ENCODE measurements at places on chromosomes 6 and 20. TPM values are rescaled to one million over a fixed set of nuclear protein-coding genes. Genes with fewer than 3 reads are reported as not detected.

PI16 gene
- total RNA-seq: 0.23 TPM

OOEP gene
- not detected for total RNA-seq

PACRG gene
- 0.23 TPM for total RNA-seq

KHDC1 gene
- 2.9 TPM for total RNA-seq

MAPK13 gene
- 5.8 TPM for total RNA-seq

CASS4 gene
- total RNA-seq: not detected

NKAIN4 gene
- 4.8 TPM for total RNA-seq

POU5F1 gene
- total RNA-seq: not detected

WFDC12 gene
- total RNA-seq: not detected

TSPO2 gene
- not detected for total RNA-seq

RFX6 gene
- total RNA-seq: not detected

NCOA7 gene
- 33.1 TPM for total RNA-seq

DAAM2 gene
- total RNA-seq: 1.2 TPM

ARFGEF3 gene
- total RNA-seq: 5.1 TPM

OR2B6 gene
- total RNA-seq: not detected

AIF1 gene
- not detected for total RNA-seq

KIF25 gene
- not detected for total RNA-seq

CENPW gene
- 0.82 TPM for total RNA-seq

NMBR gene
- not detected for total RNA-seq

FERMT1 gene
- total RNA-seq: 1.2 TPM

NHLRC1 gene
- total RNA-seq: 3.8 TPM

HFE gene
- total RNA-seq: 3.4 TPM

PAX1 gene
- total RNA-seq: not detected

SS18L1 gene
- total RNA-seq: 17.1 TPM

OR2H1 gene
- total RNA-seq: not detected

GUCA1A gene
- total RNA-seq: not detected

NKAIN2 gene
- total RNA-seq: 0.06 TPM

FILIP1 gene
- total RNA-seq: 21.7 TPM

EGFL8 gene
- 6.1 TPM for total RNA-seq

GTF2H4 gene
- total RNA-seq: 22.8 TPM

CPNE5 gene
- total RNA-seq: 25.7 TPM

MACROD2 gene
- 0.76 TPM for total RNA-seq

PHF20 gene
- 47.0 TPM for total RNA-seq

FHL5 gene
- not detected for total RNA-seq

SUPT3H gene
- 4.2 TPM for total RNA-seq

ABT1 gene
- total RNA-seq: 13.8 TPM

ANKEF1 gene
- total RNA-seq: 1.8 TPM

SLCO4A1 gene
- total RNA-seq: 7.9 TPM

TGM3 gene
- not detected for total RNA-seq

SUMO4 gene
- 1.4 TPM for total RNA-seq

PHACTR3 gene
- not detected for total RNA-seq

OPN5 gene
- total RNA-seq: not detected

ARMC12 gene
- not detected for total RNA-seq

FBXO5 gene
- 2.8 TPM for total RNA-seq

TPX2 gene
- total RNA-seq: 31.0 TPM

FNDC11 gene
- total RNA-seq: 0.44 TPM

AVP gene
- total RNA-seq: not detected

TCF15 gene
- 20.4 TPM for total RNA-seq

HACE1 gene
- 9.3 TPM for total RNA-seq

RBPJL gene
- total RNA-seq: not detected

TUBB1 gene
- not detected for total RNA-seq

TP53INP2 gene
- total RNA-seq: 36.9 TPM

SCUBE3 gene
- total RNA-seq: 2.3 TPM

CYP24A1 gene
- not detected for total RNA-seq
